ENCODE measurements at places on chromosomes 4 and X. TPM values are rescaled to one million over a fixed set of nuclear protein-coding genes. Genes with fewer than 3 reads are reported as not detected.

Gene MXD4
- 92.3 TPM for total RNA-seq

Gene ASMT
- total RNA-seq, result not detected

GRCh38 chr4:55186123-55186522 is 60.7 kb upstream of the KDR start:
- no peak for DNase-seq

- DNase-seq, result peak; percentile 97
These were observed 63.2 kb downstream of the HHIP start for GRCh38 chr4:144709159-144709558.

DNA sequence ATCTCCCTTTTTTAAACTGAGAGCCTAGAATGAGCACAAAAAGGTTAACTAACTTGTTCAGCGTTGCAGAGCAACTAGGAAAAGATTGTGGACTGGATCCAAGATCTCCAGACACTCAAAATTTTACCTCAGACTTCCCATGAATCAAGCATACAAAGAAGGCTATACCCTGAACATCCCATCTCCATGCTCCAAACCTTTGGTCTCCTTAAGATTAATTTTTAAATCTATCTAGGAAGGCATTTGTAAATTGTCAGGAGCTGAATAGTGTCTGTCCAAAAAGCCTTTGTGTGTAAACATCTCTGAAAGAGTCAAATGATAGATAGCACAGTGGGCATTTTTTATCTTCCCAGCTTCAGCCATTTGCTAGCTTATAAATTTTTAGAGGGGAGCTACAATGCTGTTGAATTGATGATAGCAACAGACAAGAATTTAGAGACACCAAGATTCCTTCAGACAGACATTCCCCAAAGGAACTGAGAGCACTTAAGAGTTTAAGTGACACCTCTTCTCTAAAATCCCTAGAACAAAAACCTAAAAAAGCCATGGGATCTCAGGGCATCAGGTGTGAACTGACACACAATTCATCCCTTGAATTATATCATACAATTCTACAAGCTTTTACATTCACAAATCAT is 480.8 kb upstream of the FAM241A start:
- no peak for DNase-seq

- no peak for DNase-seq
These were observed 1.3 kb downstream of the IL21 start for GRCh38 chr4:122619611-122620010.

DNA sequence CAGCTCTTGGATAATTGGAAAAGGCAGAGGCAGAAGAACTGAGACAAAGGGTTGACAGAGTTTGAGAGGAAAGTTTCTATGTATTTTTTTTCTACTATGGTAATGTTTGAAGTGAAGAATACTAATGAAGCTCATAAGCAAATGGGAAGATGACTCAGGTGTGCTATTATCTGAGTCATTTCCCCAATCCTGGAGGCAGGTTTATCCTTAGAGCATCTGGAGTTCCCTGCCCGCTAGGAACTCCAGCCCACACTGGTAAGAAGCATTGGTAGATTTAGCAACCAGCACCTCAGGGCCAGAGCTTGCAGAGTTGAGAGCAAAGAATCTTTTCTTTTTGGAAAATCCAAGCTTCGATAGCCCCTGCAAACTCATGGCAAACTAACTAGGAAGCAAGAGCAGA is 55.2 kb downstream of the DOCK11 start:
- DNase-seq, result peak; percentile 6

- DNase-seq, result peak; percentile 35
These were observed 323.2 kb upstream of the NOCT start for GRCh38 chr4:138692411-138692810.

Gene PRR32
- total RNA-seq, result not detected

GRCh38 chrX:84340968-84341367 is 153.0 kb upstream of the RPS6KA6 start:
- DNase-seq, result peak; percentile 53

Gene ANOS1
- 15.3 TPM for total RNA-seq

DNA sequence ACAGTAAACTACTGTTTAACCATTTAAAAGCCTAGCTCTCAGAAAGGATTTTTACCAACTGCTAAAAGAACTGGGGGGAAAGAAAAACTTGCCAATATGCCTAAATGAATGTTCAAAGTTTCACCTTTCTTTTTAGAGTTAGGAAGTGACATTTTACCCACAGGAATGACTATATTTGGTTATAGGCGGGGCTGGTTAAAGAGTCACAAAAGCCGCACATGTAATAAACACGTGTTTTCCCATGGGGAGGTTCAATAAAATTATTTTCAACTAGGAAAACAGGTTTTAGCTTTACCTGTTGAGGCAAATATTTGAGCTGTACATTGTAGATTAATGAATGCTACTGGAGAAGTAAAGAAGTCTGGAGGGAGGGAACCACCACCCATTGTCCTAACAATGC is 41.6 kb upstream of the UGDH start:
- no peak for DNase-seq

Gene TCEAL2
- total RNA-seq, result 1.8 TPM

DNA sequence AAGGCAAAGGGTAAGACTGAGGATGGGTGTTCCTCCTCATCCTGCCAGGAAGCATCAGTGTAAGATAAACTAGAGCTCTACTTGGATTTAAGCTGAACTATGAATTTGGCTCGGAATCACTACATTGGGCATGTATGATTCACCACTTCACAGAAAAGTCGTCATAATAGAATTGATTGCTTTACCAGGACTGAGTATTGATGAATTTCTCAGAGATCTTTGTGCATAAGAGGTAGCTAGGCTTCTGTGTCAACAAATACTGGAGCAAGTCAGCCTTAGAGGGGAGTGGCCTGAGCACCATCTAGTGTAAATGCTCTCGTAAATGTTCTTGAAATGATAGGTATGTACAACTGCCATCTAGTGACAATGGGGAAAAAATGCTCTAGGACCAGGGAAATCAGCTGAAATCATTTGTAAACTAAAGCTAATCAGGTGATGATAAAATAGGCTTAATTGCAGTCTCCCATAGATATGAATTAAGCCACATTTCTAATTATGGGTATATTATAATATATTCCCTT is 309.5 kb upstream of the FMR1 start:
- no peak for DNase-seq

Gene RGN
- not detected for total RNA-seq

- DNase-seq, result no peak
These were observed 16.2 kb upstream of the CEP135 start for GRCh38 chr4:55932511-55932910.

GRCh38 chr4:128810331-128810870 is 901 bp downstream of the JADE1 start:
- DNase-seq, result peak; percentile 64

Data from astrocyte (in vitro differentiated cells and primary cell).